ENCODE measurements at places on chromosomes 5 and 9.
A peak's percentile ranks its signal among the peaks of the same experiment; 100 is the strongest.

- DNase-seq = no peak
Measured at GRCh38 chr9:132020820-132021510, 58.7 kb downstream of the MED27 start.

GRCh38 chr5:138942066-138942465, 66.9 kb upstream of the LRRTM2 start:
- DNase-seq = no peak

DNA sequence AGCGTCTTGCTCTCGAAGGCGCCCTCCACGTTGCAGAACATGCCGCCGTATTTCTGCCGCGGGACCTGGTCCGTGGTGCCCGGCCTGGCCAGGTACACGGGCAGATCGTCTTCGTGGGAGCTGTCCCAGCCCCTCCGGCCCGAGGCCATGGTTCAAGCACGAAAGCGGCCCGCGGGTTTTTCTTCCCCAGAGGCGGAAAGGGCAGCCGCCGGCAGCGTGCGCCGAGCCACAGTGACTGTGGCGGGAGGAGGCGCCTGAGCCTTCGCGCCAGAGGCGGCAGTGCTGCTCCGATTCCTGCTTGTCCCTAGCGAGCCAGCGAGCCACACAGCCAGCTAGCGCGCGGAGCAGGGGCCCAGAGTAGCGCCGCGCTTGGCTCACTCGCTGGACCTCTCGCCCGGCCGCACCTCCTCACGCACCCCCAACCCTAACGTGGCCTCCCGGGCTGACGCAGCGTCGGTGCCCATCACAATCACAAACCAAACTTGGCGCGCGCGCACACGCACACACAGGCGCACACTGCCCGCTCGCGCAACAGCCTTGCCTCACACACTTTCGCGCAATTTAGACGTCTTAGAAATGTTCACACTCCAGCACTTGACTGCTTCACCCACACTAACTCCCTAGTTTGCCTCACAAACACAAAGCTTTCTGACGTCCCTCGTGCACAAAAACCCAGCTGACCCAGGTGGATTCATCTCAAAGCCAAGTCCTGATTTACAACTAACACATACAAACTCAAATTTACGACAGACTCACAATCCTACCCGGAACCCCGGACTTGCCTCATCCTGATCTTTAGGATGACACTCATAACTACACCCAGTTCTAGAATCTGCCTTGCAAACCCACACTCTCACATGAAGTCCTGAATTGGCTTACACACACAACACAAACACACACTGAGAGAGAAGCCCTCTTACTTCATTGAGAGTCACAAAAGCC, at the start of gene DPYSL3:
TSS of gene DPYSL3 (minus strand) at position 359 of the 942 bp plus-strand sequence. CDS start at position 149, 210 bp downstream.
- peak; percentile 36 for DNase-seq

DNA sequence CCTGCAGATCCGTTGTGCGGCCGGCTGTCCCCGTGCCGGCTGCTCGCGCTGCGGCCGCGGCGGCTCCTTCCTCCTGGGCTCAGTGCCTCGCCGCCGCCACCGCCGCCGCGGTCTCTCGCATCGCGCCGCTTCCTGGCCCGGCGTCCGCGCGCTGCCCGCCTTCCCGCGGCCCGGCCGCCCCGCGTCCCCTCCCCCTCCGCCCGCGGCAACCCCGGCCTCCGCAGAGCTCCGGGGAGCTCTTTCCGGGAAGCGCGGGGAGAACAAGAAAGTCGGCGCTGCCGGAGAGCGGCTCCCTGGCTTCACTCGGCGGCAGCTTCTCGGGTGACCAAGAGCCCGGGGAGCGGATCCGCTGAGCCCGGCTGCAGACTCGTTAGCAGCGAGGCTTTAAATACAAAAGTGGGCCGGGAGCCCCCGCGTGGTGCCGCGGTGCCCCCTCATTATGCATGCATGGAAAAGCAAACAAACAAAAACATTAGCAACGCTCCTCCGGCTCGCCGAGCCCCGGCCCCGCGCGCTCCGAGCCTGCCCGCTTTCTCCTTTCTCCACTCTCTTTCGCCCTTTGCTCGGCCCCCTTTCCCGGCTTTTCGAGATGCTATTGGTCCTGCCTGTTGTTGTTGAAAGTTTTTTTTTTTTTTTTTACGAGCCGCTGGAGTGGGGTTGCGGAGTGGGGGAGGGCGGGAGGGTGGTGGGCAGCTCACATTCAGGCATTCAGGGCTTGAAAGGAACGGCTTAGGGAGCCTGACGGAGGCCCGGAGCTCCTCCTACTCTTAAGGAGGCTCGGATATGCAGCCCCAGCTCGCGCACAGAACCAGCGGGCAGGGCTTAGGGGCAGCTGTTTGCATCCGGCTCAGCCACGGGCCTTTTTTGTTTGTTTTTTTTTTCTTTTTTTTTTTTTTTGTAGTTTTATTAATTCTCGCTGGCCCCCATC, at the start of gene GAS1:
TSS of gene GAS1 (minus strand) at position 361 of the 928 bp plus-strand sequence. CDS start 727 bp downstream, outside the sequence.
- peak; percentile 88 for DNase-seq

DNA sequence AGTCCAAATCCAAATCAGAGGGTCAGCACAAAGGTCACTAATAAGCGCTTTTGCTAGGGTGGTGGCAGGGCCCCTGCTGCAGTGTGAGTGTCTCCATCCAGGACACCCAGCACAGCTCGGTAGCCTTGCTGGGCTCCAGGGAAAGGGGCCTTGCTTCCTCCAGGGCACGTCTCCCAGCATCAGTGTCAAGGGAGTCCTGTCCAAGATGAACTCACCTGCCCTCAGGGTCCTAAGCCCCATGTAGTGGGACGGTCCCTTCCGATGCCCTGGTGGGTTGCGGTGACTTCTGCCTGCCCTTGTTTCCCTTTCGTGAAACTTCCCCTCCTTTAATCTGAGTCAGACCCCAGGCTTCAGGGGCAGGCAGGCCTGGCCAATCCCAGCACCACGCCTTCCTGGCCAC, 101.7 kb downstream of the ZNF354C start:
- no peak for DNase-seq

DNA sequence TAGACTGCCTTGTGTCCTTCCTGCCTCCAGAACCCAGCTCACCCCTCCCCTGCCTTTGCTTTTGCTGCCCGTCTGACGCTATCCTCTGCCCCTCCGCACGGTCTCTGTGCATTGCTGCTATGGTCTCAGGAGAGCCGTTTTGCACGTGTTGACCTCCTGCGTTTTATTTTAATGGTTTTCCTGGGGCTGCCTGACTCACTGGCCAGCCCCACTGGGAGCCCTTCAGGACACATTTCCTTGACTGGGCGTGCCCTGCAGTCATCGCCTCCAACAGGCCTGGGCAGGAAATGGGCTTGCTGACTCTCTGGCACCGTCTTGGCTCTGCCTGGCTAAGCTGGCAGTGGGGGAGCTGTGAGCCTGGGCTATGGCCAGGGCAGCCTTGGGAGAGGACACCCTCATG, 17.9 kb upstream of the ASS1 start:
- DNase-seq = no peak

GRCh38 chr5:142403583-142403982, 78.8 kb upstream of the SPRY4 start:
- no peak for DNase-seq

DNA sequence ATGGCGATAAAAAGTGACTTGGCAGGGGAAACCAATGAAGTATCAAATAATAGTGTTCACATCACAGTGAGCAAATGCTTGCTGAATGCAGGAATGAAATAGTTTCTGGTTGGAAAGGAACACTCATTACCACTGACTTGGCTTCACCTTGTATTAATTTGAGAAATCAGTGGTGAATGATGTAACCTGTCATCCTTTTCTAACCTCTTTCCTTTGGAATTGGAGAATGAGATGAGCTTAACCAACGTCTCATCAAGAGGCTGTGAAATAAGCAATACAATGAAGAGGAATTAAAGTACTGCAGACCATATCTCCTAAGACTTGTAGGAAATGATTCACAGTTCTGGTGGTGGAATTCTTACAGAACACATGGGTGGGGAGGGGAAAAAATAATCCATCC, 192.2 kb downstream of the DMAC1 start:
- DNase-seq = no peak

- no peak for DNase-seq
Measured at GRCh38 chr5:143673676-143674468, 138.1 kb upstream of the HMHB1 start.

DNA sequence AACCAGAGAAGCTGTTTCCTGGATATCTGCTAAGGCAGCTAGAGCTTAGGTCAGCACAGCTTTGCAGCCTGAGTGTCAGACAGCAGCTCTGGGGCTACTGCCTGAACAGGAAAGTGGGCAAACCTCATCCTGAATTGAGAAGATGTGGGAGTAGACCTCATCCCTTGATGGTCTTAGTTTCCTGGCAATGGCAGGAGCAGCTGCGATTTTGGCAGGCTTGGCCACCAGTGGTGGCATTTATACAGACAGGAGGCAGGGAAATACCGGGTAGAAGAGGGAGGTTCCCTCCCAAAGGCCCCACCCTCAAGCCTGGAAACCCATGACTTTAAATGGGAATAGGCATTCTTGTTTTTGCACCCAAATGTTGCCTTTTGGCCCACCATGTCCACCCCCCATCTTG, 69.7 kb downstream of the LIX1 start:
- DNase-seq = no peak

DNA sequence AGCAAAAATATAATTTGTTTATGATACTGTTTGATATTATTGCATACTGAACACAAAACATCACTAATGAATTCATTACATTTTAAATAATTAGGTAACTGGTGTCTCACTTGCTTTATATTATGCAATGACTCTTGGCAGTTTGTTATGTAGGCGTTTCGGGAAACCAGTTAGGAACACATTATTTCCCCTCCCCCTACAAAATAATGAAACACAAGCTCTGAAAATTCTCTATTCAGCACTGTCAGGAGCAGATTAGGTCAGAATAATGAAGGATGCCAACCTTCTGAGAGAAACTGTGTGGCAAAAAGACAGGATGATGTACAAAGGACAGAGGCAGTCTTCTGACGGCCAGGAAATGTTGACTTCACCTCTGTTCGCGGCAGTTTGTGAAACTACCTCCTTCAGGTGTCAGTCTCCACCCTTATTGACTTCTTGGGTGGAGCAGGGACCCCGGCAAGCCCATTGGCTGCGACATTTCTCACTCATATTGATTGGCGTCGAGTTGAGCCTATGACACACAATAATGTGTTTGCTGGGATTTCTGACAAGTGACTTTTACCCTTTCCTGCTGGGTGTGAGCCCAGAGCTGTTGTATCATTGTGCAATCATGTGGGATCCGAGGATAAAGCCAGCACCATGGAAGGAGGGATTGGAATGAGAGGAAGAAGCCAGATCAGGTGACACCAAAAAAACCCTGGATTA, 33.9 kb downstream of the SH3PXD2B start:
- DNase-seq = peak; percentile 73

All from hippocampal formation (tissue), 2 donors.